ENCODE measurements at places on chromosomes 5 and 9.
A peak's percentile ranks its signal among the peaks of the same experiment; 100 is the strongest.

DNA sequence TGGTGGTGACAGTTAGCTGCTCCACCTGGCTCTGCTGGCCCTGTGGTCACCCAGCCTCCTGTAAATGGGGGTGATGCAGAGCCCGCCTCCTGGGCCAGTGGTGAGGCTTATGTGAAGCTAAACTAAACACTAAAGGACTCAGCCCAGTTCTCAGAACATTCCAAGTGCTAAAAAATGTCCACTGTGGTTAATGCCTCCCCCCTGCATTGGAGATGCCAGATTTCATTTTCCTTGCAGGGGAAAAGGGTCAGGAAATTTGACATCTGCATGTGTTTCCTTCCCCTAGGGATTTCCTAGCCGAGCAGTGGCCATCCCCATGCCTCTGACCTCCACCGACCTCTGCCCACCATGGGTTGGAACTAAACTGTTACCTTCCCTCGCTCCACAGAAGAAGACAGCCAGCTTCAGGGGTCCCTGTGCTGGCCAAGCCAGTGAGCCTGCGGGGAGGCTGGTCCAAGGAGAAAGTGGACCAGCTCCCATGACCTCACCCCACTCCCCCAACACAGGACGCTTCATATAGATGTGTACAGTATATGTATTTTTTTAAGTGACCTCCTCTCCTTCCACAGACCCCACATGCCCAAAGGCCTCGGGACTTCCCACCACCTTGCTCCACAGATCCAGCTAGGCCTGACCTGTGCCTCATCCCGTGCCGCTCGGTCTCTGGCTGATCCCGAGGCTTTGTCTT lies 13.0 kb downstream of the CD74 start:
- DNase-seq, result no peak

- DNase-seq, result no peak
Observed at GRCh38 chr9:125551781-125552180, 155.2 kb downstream of the MAPKAP1 start.

DNA sequence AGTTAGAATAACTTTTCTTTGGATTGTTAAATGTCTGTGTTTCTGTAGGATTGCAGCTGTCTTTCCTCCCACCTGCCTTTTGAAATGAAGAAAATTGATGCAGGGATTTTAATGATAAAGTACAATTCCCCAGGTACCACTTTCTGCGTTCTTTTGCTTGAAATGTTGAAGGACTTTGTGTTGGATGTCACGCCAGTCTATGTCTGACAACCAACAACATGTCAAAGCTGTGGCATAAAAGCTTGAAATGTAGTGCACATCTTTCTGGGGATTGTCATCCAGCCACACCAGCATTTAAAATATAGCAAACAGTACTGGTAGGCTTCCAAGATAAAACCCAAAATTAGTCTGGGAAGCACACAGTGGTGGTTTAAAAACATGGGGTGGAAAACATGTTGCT lies 381.4 kb downstream of the TMEM161B start:
- no peak for DNase-seq

- DNase-seq, result no peak
Observed at GRCh38 chr9:135443797-135444425, 35.7 kb upstream of the PPP1R26 start.

- DNase-seq, result no peak
Observed at GRCh38 chr9:114276908-114277821, 45.7 kb upstream of the ORM1 start.

DNA sequence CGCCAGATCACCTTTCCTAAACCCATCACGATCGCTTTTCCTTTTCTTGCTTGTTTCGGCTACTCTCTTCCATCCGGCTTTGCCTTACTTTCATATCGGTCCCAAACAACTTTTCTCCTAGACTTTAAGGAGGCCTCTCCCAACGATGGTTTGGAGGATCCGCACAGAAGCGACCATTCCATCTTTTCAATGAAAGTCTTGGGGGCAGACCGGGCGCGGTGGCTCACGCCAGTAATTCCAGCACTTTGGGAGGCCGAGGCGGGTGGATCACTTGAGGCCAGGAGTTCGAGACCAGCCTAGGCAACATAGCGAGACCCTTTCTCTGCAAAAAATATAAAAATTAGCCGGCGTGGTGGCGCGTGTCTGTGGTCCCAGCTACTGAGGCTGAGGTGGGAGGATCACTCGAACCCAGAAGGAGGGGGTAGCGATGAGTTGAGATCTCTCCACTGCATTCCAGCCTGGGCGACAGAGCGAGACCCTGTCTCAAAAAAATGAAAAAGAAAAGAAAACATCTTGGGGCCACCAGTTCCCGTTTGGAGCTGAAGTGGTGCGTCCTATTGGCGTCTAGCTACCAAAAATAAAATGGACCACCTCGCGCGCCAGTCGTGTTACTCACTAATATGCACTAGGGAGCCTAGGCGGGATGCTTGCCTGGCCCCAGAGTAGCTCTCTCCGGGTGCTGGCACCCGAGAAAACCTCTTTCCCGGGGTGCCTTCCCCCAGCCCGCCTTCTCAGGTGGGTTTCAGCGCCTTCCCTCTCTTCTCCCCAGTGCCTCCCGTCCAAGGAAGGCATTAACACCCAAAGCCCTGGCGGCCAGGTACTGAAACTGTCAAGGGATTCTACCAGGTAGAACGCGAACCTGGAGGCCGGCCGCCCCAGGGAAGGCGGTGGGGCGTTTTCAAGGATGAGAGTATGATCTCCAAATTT lies 800 bp upstream of the AP3B1 start:
- peak; percentile 43 for DNase-seq

DNA sequence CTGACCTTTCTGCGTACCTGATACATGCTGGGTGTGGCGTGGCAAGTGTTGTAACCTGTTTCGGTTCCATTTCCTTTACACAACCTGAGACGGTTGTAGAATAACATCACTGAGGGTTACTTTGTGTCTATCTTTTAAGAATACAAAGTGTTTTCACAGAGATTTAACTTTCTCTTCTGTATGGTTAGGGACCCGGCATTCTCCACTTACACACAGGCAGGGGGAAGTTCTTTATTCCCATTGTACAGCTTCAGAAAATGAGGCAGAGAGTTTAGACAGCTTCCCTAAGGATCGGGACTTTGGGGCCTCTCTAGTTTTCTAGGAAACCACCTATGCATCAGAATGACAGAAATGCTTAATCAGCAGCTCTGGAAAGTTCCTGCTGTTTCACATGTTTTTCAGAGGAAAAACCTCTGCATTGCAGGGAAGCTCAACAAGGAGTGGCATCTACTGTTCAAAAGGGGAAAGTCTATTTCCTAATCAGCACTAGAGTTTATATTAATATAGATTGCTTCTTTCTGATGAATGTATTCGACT lies 41.3 kb downstream of the CAST start:
- DNase-seq, result no peak

DNA sequence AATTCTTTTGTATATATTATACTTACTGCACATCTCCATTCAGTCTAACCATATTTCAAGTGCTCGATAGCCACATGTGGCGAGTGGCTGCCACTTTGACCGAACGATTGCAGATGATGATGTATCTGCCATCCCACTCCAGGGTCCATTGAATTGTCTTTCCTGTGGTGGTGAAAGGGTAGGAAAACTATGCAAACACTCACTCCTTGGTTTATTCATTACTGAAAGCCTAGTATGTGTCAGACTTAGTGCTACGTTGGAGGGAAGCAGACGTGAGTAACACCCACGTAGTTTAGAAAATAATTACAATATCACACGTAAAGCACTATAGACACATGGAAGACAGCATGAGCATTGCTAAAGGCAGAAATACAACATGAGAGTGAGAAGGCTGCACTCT lies 353.7 kb downstream of the CSNK1G3 start:
- no peak for DNase-seq

DNA sequence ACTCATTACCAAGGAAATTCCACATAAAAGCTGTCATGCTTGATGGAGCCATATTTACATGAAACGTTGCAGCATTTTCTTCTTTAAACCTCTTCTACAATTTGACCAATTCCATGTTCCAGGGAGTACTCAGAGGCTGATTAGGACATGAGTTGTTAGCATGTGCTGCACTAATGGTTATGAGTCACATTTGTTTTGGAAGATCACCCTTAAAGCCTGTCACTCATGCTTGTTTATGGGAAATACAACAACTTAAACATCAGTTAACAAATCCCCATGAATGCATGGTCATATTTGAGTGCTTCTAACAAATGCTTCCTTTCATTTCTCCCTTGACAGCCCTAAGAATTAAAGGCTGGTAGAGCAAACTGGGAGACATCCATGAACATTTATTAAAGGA lies 156.1 kb downstream of the GHR start:
- no peak for DNase-seq

DNA sequence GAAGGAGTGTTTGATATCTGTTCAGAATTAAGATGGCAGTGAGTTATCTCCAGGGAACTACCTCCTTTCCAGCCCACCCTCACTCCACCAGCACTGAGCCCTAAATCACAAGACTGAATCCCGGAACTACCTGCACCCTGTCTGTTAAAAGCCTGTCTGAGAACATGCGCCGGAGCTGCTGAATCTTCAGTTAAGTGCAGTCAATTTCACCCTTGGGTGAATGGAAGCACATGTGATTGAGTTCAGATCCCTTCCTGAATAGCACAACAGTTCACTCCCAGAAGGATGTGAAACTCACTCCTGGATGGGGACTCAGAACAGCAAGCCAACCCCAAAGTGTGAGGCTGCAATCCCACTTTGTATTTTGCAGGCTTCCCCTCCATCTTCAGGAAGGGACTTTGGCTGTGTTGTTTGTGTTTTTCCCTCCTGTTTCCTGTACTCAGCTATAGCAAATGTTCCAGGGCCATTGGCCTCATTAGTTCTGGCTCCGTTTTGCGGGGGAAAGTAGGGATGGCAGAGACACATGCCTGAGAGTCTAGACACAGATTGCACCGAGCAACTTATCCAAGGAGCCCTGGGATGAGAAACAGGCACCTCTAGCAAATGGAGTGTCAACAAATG lies 43.4 kb downstream of the DPYSL3 start:
- no peak for DNase-seq

GRCh38 chr5:150263801-150264621 lies 25.6 kb downstream of the CAMK2A start:
- DNase-seq, result no peak

DNA sequence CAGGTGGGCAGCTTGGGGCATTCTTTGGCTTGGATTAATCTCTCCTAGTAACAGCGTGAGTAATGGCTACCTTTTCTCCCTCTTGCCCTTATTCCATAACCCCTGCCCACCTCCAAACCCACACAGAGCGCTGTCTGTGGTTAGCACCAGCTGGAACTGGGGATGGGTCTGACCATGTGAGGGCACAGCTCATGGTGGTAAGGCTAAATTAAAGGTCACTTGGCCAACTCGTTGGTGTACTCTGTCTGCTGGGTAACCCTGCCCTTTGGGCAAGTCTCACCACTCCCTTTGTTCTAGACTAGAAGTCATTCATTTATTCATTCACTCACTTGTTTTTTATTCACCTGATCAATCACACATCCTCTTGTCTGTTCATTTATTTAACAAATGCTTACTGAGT lies 27.8 kb downstream of the PPARGC1B start:
- DNase-seq, result no peak

DNA sequence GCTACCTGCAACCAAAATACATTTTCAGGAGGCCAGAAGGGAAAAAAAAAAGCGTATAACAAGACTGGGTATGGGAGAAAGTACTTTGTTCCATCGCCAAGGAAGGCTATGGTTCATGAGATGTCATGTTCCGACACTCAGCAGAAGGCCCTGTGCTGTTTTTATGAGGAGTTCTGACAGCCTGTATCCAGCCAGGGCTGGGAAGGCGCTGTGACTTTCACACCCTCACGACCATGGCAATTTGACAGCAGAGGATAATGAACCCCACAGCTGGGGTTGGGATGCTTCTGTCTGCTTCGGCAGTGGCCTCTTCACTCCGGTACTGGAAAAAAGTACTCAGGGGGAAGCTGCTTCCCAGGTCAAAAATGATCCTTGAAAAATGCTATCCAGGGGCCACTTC lies 154.4 kb downstream of the PRELID2 start:
- DNase-seq, result no peak
